Thoracic aorta (tissue), 2 donors: ENCODE measurements at places on chromosomes 12 and 14. TPM values are rescaled to one million over a fixed set of nuclear protein-coding genes. Genes with fewer than 3 reads are reported as not detected.

- no peak for DNase-seq
These were observed 264.1 kb downstream of the SEC23A start for GRCh38 chr14:38838979-38839323.

MGAT4C gene
- total RNA-seq, result 0.14 TPM

SVOP gene
- not detected for total RNA-seq

TBK1 gene
- total RNA-seq, result 26.3 TPM

DNA sequence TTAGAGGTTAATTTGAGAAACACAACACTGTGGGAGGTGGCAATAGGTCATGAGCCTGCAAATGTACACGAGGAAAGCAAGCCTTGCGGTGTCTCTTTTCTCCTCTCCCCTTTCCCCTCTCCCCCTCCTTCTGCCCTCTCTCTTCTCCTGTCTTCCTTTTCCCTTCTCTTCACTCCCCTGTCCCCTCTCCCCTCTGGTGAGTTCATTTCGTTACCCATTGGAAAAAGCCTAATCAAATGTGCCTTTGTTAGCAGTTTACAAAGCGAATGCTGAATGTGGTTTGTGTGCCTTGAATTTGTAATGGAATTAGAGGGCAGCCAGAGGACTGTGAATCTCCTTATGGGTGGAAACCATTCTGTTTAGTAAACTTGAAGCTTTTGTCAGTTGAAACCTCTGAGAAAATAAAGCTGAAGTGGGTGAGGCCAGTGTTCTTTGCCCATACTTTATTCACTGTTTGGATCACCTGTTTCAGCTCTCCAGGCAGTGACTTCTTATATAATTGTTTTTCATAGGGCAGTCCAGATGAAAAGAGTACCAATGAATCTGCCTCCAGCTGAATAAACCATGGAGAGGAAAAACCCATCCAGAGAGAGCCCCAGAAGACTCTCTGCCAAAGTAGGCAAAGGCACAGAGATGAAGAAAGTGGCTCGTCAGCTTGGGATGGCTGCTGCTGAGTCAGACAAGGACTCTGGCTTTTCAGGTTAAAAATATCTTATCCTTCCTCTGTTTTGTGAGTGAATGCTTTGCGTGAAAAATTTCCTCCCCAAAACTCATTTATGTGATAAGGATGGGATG lies 7.3 kb downstream of the CIPC start:
- no peak for DNase-seq

PLXNC1 gene
- 9.2 TPM for total RNA-seq

DNA sequence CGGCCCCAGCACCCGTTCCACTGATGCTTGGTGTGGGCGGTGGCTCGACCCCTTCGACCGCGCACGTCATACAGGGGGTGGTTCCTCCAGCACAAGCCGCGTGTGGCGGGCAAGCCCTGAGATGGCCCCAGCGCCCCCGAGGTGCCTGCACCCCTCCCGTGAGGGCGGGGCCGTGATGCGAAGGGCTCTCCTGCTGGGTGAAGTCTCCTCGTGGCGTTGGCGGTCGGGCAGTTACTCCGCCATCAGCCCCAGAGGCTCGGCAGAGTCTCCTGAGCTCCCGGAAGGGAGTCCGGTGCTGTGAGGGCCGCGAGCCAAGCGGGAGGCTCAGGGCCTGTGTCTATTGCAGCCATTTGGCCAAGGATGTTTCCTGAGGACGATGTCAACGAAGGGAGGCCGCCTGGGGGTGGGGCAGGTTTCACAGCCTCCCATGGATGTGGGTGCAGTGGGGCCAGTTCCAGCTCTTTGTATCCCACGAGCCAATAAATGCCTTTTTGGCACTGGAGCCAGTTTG lies 78.1 kb upstream of the GALNT9 start:
- DNase-seq, result no peak

CEBPE gene
- not detected for total RNA-seq

ASCL1 gene
- total RNA-seq, result not detected

KRT82 gene
- total RNA-seq, result not detected

GRCh38 chr14:95895720-95896119 lies 19.1 kb downstream of the TUNAR start:
- no peak for DNase-seq

DNA sequence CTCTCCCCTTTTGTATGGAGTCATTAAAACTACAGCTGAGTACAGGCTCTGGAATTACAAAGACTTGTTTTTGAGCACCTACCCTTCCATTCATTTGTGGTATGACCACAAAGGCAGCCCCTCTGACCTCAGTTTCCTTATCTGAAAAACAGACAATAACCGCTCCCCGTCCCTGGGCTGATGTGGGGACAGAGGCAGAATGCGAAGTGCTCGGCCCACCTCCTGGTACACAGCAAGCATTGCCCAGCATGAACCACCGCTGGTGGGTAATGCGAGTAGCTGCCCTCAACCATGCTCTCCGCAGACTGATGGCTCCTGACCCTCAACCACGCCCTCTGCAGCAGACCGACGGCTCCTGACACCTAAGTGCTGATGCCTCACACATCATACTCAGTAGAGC lies 22.4 kb downstream of the P2RX2 start:
- no peak for DNase-seq

- no peak for DNase-seq
These were observed 311.9 kb upstream of the TBX3 start for GRCh38 chr12:114995891-114996290.

SYCP3 gene
- total RNA-seq, result not detected

- no peak for DNase-seq
These were observed 50.0 kb downstream of the FIGNL2 start for GRCh38 chr12:51798501-51798900.
